Effector CD8-positive, alpha-beta T cell (primary cell): ENCODE measurements at places on chromosomes 6 and 20.

DNA sequence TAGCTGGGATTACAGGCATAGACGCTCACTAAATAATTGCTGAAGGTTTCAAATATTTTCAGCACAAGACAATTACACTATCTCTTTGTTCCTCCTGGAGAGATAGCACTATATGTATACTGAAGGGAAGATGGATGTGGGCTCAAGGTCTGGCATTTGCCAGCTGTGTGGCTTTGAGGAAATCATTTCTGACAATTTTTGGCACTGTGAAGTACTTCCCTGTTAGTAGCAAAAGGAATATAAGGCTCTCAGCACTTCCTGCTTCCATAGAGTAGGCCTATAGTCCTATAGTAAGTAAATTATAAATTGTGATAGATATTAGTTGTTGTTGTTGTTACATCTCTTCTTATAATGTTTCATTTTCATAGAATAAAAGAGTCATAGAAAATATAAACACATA, 271.1 kb downstream of the SAMD5 start:
- no peak for DNase-seq

GRCh38 chr20:58352468-58352867, 36.6 kb upstream of the VAPB start:
- no peak for DNase-seq

GRCh38 chr6:114058435-114058834, 87.5 kb upstream of the HDAC2 start:
- DNase-seq = no peak

- DNase-seq = no peak
Observed at GRCh38 chr6:109055771-109056235, 38.8 kb downstream of the SESN1 start.

DNA sequence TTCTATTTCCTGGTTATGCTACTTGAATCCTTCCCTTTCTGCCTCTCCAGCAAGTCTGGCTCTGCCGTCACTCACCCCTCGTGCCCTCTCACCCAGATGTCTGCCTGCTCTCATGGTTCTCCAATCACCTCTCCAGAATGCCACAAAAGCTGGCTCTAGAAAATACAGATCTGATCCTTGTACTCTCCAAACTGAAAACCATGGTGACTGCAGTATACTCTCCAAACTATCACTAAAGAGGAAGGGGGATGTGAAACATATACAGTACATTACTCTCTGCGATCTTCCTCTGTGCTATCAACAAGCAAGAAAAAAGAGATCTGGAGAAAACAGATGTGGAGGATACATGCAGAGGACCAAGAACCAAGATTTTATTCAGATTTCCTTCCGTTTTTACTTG, 91.1 kb downstream of the ATXN1 start:
- DNase-seq = no peak

DNA sequence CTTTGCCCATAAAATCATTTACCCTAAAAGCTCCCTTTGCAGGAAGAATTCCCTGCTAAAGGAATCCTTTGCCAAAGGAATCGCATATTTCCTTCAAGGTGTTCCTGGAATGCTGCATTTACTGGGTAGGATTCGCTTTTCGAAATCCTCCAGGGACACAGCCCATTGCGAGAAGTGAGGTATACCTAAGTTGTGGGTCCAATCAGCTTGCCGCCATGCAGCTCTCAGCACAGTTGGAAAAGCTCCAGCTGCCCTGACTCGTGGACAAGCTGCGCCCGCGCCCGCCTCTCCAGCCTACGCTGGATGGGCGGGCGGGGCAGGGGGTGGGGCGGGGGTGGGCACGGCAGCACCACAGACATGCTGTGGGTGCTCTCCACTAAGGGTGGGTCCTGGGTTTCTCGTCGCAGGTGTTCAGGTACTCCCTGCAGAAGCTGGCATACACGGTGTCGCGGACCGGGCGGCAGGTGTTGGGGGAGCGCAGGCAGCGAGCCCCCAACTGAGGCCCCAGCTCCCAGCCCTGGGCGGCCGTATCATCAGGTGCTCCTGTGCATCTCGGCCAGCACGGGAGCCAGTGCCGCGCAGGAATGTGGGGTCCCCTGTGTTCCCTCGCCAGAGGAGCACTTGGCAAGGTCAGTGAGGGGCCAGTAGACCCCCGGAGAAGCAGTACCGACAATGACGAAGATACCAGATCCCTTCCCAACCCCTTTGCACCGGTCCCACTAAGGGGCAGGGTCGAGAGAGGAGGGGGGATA, 1.4 kb downstream of the NNAT start:
- no peak for DNase-seq
